ENCODE measurements at places on chromosomes 3 and 15.

- DNase-seq = no peak
Observed at GRCh38 chr3:172309741-172310427, 138.4 kb downstream of the GHSR start.

GRCh38 chr3:172098698-172099494 lies 59.5 kb downstream of the FNDC3B start:
- no peak for DNase-seq

DNA sequence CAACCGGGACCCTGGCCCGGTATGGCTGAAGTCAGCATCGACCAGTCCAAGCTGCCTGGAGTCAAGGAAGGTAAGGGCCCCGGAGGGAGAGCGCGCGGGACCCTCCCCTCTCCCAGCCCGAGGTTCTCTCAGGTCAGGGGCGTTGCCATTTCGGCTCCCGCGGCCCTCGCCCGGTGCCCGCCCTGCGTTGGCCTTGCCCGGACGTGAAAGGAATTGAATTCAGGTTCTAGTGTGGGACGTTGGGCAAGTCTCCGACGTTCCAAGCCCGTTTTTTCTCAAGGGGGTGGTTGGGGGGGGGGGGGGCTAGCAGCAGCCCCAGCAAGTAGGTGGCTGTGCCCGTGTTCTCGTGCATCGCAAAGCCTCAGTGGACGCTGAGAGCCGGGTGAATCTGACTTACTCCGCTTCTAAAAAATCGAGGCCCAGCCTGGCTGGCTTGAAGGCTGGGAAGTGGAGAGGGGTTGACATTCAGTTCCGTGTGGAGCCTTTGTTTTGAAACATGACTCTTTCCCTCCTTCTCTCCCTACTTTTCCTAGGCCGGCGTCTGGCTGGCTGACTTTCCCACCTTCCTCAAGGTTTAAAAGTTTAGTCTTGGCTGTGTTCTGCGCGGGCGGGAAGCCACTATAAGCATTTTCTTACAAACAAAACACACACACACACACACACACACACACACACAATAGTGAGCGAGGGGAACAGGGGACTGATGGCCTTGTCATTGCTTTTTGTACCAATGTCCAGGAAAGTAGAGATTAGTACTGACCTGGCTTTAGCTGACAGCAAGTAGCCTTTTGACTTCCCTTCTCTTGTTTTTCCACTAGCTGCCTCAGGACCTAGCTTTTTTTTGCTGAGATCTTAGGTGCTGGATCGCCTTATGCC lies at the start of gene UTS2B:
Gene UTS2B, minus strand, starts transcription at position 873 of the 876 bp plus-strand sequence. CDS start 48,337 bp downstream, outside the sequence.
- DNase-seq = no peak

GRCh38 chr3:45604999-45605398 lies 10.4 kb downstream of the LIMD1 start:
- no peak for DNase-seq

- no peak for DNase-seq
Observed at GRCh38 chr3:36332139-36332538, 48.2 kb upstream of the STAC start.

DNA sequence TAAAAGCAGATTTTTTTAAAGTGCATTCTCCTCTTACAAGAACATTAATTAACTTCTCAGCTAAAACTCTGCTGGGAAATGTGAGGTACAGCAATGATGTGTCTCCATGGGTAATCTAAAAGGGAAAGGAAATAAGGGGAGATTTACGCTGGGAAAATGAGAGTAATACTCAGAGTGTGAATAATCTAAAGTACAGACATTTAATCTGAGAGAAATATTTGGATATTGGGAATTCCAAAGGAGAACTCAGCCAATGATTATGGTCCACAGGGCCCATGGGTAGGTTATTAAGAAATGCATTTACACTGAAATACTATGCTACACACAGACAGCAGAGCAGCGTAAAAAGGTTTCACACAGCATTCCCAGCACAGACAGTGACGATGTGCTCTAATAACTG lies 229.9 kb downstream of the MAGI1 start:
- DNase-seq = no peak

DNA sequence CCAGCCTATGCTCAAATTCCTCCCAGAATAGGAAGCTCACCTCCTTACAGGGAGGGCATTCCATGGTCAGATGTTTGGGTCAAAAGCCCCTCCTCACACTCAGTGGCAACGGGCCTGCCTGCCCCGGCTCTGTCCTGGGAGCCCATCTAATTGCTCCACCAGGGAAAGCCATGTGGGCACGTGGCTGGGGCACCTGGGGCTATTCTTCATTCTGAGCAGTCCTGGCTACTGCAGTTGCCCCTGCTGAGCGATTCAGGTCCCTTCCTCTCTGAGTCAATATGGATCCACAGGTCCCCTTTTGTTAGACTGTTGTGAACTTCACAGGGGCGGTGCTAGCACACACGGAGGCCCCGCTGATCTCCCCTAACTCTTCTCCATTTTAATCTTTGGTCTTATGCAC lies 39.4 kb downstream of the TPRA1 start:
- DNase-seq = no peak

Data from esophagus squamous epithelium (tissue), 5 donors.